Liver (tissue), 10 donors: ENCODE measurements at places on chromosomes 5 and 9. TPM values are rescaled to one million over a fixed set of nuclear protein-coding genes. Genes with fewer than 3 reads are reported as not detected.

GRCh38 chr9:98998441-98999151 lies 54.9 kb downstream of the COL15A1 start:
- peak; percentile 77 for DNase-seq

- no peak for DNase-seq
Observed at GRCh38 chr9:6973762-6974161, 216.0 kb downstream of the KDM4C start.

- no peak for DNase-seq
Observed at GRCh38 chr5:139092741-139093343, 105.3 kb downstream of the SIL1 start.

DNA sequence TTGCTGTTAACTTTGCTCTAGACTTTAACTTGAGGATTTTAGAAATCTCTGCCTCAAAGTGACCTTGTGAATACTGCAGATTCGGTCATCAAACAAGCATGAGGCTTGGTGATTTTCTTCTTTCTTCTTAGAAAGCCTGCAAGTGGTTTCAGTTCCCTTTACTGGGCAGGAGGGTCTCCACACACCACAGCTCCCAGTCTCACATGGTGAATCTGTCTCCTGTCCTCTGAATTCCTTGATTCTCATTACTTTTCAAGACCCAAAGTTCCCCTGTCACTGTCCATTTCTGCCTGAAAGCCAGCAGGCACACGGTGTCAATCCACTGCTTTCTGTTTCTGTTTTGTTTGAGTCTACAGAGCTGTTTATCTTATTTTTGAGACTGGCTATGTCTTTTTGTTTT lies 14.1 kb downstream of the HSPB3 start:
- DNase-seq, result no peak

DNA sequence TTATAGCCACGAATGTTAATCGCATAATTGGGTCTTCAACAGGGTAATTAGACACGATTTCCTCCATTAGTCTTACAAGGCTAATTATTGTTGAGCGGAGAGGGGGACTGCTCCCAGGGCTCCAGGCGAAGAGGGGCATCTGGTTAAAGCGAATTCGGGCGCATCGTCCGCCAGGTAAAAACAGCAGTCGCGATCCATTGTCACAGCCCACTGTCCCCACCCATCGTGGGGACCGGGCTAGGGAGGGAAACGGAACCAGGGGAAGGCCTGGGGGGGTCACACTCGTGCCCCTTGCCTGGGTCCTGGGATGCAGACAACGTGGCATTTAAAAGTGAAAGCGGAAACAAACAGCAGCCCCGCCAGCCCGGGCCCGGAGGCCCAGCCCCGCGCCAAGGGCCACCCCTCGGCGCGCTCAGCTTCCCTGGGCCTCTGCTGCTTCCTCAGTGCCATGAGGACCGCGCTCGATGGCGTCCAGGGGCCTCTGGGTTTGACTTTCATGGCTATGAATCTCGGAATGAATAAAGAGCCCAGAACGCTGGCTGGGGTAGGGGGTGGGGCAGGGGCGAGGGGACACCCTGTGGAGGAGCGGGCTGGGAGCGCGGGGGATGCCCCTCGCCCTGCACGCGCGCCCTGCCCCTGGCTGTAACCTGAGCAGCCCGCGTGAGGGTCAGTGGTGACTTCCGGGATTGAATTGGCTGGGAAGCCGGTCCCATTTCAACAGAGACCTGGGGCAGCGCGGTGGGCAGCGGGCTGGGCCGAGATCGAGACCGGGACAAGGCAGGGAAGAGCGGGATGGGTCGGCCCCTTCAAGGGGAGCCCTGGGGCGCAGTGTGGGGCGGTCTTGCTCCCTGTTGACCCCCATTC lies 99.9 kb downstream of the GTF3C4 start:
- DNase-seq, result peak; percentile 59

GRCh38 chr5:10519729-10520128 lies 44.1 kb upstream of the ANKRD33B start:
- DNase-seq, result no peak

Gene CXCL14
- 2.7 TPM for total RNA-seq

DNA sequence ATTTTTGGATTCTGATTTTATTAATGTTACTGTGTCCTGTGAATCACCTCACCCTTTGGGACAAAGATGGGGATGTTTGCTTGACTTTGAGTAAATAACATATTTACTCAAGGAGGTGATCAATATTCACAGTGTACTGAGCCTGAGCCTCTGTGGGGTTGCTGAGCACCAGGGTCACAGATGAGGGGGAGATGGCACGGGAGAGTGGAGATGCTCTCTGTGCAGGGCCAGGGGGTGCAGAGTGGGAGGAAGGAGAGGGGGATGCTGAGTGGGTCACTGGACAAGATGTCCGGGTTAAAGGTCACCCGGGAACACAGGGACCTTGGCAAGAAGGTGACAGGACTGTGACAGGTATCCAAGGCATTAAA lies 4.0 kb downstream of the SQSTM1 start:
- DNase-seq, result no peak

DNA sequence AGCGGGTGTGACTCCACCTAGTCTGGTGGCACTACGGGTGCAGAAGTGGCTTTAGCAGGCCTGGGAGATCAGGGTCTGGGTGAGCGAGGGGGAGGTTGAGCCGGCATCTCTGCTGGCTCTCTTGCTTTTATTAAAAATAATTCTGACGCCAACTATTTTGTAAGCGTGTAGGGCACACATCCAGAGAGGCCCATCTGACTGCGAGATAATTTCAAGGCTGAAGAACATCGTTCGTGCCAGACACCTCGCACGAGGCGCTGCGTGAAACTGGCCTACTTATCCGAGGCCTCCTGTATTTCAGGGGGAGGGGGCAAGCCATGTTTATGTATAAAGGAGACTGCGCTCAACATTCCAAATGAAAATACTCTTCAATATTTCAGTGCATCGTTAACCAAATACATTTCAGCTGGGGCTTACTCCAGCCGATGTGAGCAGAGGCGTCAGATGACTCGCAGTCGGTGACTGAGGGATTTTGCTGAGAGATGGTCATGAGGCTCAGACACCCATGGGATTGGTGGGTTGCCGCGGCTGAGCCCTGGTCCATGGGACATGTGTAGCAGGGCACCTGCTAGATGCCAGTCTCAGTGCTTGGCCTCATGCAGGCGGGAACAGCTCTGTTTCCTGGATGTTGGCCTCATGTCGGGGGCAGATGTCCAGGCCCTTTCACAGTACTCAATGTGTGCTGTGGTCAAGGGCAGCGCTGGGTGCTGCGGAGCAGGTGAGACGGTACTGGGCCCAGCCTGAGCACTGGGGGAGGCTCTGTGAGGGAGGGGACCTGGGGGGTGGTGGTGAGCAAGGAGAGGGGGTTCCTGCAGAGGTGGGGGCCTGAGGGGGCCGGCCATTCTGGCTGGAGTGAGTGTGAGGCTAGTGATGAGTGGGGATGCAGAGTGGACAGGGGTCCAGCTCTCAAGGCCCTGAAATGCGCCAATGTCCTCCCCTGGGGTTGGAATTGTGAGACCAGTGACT lies 201.5 kb downstream of the DAB2IP start:
- no peak for DNase-seq

GRCh38 chr5:132506094-132506692 lies 15.6 kb upstream of the IRF1 start:
- no peak for DNase-seq

DNA sequence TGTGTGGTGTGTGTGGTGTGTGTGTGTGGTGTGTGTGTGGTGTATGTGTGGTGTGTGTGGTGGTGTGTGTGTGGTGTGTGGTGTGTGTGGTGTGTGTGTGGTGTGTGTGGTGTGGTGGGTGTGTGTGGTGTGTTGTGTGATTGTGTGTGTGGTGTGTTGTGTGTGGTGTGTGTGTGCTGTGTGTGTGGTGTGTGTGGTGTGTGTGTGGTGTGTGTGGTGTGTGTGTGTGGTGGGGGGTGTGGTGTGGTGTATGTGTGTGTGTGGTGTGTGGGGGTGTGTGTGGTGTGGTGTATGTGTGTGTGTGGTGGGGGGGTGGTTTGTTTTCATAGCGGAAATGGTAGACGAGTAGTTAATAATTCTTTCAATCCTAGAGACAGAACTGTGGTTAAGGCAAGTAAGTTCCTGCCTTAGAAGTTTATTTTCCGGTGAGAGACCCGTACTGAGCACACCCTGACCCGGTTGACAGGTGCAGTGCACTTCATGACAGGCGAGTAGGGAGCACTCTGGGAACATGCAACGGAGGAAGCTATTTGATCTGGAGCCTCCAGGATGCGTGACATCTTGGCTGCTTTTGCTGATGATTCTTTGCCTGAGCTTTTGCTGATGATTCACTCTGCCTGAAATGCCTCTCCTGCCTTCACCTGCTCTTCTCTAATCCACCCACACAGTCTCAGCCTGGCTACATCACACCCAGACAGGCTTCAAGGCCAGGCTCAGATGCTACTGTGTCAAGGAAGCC lies 21.7 kb upstream of the FAT2 start:
- DNase-seq, result no peak

Gene PLPPR1
- 2.0 TPM for total RNA-seq

- no peak for DNase-seq
Observed at GRCh38 chr5:41973087-41973486, 48.0 kb downstream of the FBXO4 start.

DNA sequence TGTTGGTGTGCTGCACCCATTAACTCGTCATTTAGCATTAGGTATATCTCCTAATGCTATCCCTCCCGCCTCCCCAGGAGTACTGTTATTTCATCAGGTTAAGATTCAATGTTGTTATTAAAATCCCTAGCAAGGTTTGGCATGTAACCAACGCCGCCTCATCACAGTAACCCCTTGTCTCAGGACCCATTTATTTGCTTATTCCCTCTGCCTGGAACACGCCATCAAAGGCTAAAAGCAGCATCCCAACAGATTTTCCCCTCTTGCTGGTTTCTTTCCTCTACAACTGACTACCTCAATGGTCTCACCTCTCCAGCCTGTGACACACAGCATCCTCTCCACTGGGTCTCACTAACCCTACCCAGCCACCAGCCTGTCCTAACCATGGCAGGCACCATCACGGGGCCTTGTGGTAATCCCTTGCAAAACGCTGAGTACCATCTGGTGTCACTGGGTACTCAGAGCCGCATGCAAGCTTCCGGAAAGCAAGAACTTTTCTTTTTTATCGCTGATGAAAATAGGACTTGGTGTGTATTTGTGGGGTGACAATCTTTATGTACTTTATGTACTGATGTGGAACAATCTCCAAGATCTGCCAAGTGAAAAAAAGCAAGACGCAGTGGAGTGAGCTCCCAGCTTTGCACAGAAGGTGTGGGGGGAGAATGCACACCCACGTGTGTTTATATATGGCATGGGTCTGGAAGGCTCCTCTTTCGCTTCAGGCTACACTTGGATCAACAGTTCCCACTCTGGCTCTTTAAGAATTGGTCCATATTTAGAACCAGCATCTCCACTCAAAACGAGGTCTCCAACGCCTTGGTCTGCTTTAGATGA lies 6.1 kb downstream of the RPS14 start:
- DNase-seq, result no peak

Gene TMC1
- not detected for total RNA-seq

DNA sequence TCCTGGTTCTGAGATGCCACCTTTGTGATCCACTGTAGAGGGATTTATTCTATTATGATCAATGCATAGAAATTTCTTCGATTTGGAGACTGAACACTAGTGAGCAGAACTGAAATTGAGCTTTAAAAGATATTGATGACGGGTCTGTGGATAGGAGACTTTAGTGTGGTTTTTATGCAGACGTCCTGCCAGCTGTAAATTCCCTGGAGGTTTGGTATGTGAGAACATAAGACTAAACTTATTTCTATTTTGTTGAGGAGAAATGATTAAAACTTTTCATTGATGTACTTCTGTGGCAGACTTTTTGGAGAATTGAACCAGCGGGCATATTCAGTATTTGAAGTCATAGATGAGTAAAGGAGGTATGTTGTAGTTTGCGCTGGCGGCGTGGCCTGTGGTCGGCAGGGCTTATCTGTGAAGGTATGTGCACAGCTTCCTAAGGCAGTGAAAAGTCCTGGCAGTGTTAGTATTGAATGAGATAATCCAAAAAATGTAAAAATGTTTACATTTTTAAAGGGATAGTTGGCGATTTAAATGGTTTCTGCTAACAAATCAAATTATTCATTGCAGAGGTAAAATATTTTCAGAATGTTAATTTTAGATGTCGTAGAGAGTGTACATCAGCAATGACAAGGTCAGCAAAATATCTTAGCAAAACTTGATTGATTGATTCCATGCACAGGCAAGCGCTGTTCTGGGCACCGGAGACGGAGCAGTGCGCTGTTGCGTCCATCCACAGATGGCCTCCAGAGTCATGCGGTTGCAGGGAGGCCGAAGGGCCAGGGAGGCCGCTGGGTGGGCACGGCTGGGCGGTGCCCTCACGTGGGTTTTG lies 20.4 kb downstream of the TENT4A start:
- no peak for DNase-seq

DNA sequence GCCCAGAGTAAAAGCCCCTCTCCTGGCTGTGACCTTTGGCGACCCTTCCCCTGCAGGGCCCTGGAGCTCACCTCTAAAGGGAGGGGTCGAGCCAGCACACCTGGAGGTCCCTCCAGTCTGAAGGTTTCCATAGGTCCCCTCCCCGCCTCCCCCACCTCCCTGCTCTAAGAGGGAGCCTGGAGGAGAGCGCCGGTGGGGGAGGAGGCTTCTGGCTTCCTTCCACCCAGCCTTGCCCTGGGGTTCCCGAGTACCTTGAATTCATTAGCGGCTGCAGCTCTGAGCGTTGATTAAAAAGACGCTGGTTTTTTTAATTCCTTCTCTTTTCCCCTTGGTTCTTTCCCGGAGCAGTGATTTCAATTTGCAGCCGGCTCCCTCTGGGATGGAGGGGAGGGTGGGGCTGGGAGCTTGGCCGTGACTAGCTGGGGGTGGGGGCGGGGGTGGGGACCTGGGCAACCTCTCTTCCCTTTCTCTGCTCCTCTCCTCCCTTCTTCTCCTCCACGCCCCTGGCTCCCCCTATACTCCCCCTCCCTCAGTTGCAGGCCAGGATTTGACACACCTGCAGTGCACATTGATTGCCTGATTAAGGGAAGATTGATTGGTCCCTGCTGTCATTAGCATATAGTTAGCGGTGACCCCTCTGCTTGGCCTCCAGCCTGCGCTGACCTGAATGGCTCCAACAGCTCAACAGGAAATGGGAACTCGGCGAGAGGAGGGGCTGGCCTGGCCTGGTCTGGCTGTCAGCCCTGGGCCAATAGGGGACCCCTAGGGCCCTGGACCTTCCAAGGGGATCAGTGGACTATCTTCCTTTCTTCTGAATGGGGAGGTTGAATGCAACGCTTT lies 67.5 kb upstream of the RAPGEF1 start:
- no peak for DNase-seq

Gene PCDHA13
- total RNA-seq, result 0.17 TPM

DNA sequence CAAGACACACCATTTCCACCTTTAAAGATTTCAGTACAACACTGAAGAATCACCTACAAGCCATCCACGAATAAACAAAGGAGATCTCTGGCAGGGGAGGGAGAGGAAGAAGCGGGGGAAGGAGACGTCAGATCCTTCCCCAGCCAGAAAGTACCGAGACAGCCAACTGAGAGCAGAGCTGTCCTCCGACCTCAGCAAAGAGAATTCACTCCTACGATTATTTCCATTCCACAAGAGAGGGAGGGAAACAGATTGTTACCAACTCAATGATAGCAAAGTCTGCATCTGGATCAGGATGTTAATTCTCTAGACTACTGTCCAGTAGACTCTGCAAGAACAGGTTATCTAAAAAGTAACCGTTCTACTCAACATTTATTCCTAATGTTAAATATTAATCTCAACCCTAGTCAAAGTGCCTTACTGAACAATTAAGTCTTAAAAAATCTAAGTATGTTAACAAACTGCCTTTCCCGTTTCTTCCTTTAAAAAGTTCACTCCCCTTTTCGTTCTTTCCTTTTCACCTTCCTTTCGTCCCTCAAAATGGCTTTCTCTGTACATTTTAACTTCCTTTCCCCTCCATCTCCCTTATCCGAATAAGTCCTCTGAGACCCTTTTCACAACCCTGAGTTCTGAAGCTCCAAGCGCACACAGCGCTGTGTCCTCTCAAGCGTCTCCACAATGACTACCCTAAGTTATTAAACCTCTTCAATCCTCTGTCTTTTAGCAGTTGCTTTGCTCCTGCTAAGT lies 1.4 kb downstream of the CHD1 start:
- no peak for DNase-seq
